Lower leg skin (tissue), 4 donors: ENCODE measurements at places on chromosomes 1 and 21.

- no peak for DNase-seq
Measured at GRCh38 chr1:3827813-3828307, 29.2 kb downstream of the CEP104 start.

GRCh38 chr1:172163498-172164215, 256.8 kb upstream of the C1orf105 start:
- no peak for DNase-seq

DNA sequence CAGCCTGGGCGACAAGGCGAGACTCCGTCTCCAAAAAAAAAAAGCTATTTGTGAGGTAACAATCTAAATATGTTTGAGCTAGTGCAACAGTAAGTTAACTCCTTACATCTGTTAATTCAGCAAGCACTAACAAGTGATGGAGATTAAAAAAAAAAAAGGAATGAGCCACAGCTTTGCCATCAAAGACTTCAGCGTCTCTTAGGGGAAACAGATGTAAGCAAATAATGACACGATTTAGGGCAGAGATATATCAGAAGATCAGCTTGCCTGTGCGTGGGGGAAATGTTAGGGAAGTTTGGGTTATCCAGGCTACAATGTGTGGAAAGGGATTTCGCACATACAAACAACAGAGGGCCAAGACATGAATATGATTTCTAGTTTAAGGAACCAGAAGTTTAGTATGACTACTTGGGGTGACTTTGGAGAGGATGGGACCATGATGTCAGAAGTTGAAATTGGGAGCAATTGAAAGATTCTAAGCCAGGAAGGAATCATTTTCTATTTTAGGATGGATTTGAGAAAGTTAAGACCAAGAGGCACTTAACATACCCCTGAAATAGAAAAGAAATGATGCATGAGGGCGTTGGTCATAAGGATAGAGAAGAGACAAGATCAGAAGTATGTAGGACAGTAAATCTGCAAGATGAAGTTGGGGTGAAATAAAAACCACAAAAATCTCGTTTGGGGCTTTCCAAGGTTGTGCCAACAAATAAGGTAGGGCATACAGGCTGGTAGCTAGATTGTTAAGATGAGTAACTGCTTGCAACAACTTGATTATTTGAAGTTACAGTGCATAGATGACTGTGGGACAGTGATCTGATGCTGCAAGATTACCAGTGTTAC, 2.4 kb upstream of the BRWD1 start:
- no peak for DNase-seq

- no peak for DNase-seq
Measured at GRCh38 chr1:168829876-168830275, 100.9 kb upstream of the DPT start.

- no peak for DNase-seq
Measured at GRCh38 chr1:159587461-159587951, at the start of gene APCS. Gene APCS (plus strand): TSS chr1:159587826. CDS start chr1:159587922, 96 bp downstream.

DNA sequence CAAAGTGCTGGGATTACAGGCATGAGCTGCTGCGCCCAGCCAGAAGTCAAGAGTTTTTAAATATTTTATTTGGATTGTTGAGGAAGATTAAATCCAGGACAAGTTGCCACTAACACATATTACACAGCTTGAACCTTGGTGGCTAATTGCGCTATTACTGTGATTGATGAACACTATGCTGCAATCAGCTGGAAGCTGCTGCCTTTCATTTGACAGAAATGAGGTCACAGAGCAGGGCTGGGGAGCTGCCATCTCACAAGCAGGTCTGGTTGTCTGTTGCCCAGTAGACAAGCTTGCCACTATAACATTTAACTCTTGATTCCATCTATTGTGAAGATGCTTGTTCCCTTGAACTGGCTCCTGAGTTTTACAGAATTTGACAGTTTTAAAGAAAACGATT, 37.4 kb upstream of the NRDC start:
- no peak for DNase-seq

- no peak for DNase-seq
Measured at GRCh38 chr1:8878448-8878697, at the start of gene ENO1. Gene ENO1 (minus strand): TSS chr1:8878686. CDS start chr1:8874908, 3,778 bp downstream.

DNA sequence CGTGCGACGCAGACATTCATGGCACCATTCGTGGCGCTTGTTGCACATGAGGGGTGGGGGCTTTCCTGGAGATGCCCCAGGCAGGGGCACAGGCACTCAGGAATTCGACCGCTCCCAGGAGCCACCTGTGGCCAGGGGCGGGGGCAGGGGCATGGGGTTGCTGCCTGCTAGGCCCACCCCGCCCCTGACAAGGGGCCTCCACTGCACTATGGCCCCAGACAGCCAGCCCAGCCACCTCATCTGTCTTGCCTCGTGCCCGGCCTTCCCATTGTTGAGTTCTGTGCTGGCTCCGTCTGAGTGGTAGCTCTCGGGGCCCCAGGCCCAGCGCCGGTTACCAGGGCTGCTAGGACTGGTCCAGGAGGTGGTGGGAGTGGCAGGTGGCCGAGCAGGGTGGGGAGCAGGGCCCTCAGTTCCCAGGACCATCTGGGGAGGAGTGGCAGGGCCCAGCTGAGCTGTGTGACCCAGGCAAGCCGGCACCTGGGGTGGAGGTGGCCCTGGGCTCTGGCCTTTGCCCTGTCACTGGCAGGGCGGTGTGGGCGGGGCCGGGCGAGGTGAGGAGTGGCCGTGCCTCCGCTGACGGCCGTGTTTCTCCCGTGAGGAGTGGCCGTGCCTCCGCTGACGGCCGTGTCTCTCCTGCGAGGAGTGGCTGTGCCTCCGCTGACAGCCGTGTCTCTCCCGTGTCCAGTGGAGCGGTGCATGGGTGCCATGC, 1.9 kb downstream of the PLCH2 start:
- no peak for DNase-seq

DNA sequence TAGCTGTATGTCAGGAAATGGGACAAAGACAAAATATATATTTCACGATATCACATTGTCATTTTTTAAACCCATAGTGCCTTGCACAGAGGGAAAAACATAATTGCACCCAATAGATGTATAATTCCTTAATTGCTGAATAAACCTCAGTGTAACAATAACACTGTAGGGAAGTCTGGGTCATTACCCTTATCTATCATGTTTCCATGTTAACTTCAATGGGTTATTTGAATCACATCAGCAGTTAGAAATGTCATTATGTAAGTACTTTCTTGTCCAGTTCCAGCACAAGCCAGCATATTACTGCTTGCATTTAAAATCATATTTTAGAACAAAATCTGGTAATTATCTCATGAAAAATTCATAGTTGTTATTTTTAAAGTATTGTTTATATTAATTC, 222.7 kb downstream of the HMCN1 start:
- DNase-seq: no peak

DNA sequence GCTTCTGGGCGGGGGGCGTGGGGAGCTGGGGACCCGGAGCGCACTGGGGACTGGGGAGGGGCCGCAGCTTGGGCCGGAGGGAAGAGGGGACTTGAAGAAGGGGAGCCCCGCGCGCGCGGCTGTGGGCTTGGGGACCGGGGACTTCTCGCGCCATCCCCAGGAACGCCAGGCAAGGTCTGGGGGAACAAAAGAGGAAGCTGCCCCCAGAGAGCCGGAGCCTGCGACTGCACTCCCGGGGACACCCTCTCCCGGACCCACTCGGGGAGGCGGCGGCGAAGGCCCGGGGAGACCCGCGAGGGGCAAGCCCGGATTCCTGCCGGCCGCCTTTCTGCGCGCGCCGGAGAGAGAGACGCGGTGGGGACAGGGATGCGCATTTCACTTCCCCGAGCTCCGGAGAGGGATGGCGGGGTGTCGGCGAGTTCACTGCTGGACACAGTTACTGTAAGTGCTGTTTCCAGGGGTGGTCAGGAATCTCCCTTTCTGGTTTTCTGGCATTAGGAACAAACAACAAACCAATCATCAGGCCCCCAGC, 732 bp downstream of the ABCG1 start:
- no peak for DNase-seq

DNA sequence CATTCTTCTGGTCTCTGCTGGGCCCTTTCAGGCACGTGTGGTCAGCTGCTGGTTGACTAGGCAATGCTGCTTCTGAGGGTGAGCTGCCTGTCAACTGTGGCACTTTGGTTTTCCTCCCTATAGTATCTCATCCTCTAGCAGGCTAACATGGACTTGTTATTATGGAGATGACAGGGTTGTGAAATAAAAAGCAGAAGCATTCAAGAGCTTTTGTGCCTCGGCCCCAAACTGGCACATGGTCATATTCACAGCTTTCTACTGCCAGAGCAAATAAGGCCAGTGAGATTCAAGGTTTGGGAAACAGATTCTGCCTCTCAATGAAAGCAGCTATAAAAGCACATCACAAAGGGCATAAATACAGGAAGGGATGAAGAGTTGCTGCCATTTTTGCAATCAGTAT, 1.6 kb upstream of the ZNF124 start:
- DNase-seq: no peak

DNA sequence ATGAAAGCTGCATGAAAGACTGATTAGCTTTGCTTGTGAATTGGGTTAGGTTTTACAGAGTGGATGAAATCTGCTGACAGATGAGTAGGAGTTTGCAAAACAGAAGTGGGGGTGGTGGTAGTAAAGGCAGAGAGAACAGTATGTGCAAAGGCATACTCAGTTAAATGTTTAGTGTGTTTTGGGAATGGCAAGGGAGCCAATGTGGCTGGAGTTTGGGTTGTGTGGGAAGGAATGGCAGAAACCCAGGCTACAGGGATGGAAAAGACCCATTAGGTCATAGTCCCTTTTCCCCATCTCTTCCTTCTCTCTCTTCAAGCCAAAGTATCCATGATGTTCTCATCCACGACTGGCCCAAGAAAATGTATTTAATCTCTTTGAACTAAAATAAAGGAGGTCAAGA, 362.2 kb upstream of the LYPLAL1 start:
- no peak for DNase-seq

DNA sequence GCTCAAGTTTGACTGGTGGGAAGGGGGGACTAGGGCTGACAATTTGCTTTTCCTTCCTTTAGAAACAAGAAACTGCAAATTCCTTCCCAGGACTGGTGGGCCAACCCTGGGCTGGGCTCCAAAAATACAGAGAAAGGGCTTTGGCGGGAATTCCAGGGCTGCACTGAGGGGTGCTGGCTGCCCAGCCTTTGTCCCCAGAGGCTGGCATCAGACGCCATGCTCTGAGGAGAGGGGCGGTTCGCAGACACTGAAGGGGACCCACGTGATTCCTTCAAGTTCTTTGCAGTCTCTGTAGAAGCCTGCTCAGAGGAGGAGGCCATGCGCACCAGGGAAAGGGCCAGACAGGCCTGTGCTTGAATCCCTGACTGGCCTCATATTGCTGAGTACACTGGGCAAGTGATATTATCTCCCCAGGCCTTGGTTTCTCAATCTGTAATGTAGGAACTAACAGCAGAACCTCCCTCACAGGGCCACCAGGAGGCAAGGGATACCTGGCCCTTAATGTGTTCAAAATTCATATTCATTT, 119.5 kb downstream of the EPHB2 start:
- no peak for DNase-seq

GRCh38 chr1:244652623-244653438, at the start of gene DESI2:
Gene DESI2 (plus strand): TSS chr1:244653126. CDS start chr1:244653314, 188 bp downstream.
- peak; percentile 99 for DNase-seq

- DNase-seq: no peak
Measured at GRCh38 chr1:198639671-198640143, 867 bp downstream of the PTPRC start.

DNA sequence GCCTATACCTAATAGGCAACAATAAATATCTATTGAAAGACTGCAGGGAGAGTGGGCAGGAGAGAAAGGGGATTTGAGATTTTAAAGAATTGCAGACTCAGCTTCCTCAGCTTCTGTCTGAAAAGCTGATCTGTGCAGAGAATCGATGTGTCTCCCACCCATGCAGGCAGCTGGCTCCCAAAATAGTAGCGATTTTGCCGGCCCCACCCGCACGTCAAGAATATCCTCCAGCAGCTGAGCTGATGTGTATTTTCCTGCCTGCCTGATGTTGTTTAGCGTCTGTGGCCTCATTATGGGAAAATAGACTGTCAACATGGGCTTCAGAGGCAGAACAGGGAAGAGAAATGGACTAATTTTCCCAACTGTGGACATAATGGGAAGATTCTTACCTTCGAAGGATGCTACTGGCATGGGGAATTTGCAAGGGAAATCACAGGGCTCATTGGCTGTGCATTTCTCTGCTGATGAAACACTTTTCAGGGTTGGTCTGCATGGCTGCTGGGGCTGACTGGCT, 699.8 kb downstream of the PTPRU start:
- no peak for DNase-seq
